ENCODE measurements at places on chromosomes 6 and 20.

DNA sequence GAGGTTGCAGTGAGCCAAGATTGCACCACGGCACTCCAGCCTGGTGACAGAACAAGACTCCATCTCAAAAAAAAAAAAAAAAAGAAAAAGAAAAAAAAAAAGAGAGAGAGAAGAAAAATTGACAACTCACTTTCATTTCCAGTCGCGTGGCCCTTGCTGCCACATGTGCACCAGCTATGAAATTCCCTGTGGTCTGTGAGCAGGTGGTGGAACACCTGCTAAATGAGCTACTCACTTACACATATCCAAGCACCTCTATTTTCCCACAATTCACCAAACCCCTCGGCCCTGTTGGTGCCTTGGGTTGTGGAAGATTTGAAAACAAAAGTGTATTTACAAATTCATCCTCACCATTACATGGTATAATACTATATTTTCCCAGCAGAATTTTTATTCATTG lies 105.2 kb upstream of the ASF1A start:
- DNase-seq = no peak

DNA sequence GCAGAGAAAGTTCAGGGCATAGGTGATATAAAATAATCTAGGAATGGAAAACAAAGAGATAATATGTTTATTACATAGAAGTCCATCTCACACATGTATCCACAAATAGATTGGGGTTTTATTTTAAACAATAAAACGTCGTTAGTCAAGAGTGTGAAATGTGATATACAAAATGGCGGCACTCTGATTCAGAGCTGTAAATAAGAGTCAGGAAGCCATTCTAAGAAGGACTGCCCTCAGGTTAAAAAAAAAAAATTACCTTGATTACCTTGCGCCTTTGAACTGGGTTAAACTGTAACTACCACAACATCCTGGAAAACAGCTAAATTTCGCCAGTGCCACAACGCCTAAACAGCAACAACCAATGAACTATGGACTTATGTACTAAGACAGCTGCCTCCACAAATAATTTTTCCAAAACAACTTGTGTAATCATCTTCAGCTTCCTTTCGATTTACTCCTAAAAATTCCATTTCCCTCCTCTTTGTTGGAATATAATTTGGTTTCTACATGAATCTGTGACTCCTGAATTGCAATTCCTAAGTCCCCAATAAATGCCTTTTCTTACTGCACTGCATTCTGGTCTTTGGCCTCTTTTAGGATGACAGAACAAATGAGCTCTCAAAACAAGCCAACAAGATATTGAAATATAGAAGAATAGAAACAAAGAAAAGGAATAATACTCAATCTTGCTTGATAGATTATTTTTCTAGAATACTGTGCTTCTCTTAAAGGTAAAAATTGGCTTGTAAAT lies 1019.5 kb upstream of the MAP3K7 start:
- no peak for DNase-seq

GRCh38 chr6:53929041-53929820 lies 134.4 kb downstream of the LRRC1 start:
- no peak for DNase-seq

DNA sequence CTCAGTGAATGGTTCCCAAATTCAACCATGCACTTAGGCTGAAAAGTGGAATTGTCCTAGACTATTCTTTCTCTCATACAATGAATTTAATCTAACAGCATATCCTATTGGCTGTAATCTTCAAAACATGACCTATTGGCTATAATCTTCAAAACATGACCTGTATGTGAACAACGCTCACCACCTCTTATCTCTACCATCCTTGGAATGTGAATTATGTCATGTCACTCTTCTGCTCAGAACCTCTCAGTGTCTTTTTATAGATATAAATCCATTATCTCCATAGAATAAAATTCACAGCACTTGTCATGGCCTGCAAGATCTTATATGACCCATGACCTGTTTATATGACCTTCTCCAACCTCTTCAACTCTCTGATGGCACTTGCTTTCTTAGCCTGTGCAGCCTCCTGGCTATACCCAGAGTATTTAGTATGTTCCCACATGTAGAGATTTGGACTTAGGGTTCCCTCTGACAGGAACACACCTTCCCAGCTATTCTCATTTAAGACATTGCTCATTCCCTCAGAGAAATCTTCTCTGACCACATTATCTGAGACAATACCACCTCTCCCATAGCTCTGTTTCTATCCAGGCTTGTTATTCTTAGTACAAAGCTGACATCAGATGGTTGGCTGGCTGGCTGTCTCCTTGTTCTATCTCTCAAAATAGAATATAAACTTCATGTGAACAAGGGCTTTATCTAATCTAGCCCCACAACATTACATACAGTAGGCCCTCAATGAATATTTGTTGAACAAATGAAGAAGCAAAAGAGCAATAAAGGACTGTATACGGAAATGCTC lies 275.0 kb upstream of the PREP start:
- DNase-seq = no peak

- no peak for DNase-seq
Measured at GRCh38 chr20:49432550-49432949, 49.9 kb downstream of the KCNB1 start.

DNA sequence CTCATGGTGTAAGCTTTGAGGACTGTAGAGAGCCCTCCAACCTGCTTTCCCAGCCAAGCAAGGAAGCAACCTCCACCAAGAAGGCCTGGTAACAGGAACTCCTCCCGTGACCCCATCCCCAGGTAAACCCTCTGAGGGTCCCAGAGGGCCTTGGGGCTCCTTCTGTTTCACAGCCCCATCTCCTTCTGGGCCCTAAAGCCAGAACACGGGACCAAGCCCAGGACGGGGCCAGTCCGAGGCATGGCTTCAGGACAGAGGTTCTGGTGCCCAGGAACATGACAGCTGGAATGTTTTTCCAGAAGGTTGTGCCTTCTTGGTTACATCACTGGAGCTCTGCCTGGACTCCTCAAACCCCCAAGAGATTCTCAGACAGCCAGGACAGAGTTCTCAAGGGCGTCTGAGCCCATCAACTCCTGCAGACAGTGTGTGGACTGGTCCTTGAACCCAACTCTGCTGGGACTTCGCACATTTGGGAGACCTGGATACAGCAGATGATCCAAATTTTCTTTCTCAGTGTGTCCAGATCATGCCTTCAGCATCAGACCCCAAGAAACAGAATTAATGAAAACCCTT lies 43.1 kb downstream of the RRBP1 start:
- no peak for DNase-seq

DNA sequence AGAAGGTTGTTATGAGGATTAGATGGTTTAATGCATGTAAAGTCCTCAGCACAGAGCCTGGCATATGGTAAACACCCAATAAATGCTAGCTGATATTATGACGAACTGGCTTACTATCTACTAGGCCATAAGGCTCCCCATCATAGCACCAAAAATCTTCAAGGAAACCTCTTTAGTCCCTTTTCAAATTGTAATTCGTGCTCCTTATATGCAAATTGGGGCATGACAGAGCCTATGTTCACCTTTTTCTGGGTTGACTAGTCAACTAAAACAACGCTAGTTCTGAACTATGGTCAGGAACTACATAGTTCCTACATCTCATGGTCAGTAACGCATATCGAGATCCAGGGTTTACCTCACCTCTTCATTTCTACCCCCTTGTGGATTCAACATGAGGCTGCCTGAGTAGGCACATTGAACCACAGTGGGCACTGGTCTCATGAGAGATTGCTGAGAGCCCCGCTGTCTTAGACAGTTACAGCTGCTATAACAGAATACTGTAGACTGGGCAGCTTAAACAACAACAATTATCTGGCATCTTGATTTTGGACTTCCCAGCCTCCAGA lies 97.2 kb upstream of the TNFAIP3 start:
- DNase-seq = no peak

DNA sequence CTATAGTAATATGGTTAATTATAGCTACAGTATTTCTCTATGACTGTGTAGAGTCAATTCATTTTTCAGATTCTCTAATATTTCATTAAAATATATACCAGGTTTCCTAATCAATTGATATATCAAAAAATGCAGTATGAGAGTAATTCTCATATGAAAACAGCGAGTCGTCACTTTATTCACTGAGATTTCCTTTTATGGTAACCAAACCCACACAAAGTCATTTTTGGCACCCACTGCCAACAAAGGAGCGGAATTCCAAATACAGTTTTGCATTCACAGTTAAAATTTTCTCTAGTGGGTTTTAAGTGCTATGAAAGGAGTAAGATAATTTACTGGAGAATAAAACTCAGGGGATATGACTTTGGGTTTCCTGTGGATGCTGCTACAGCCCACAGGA lies 163.8 kb downstream of the HIVEP2 start:
- DNase-seq = no peak
